Endothelial cell (in vitro differentiated cells): ENCODE measurements at places on chromosomes 5 and 9.

DNA sequence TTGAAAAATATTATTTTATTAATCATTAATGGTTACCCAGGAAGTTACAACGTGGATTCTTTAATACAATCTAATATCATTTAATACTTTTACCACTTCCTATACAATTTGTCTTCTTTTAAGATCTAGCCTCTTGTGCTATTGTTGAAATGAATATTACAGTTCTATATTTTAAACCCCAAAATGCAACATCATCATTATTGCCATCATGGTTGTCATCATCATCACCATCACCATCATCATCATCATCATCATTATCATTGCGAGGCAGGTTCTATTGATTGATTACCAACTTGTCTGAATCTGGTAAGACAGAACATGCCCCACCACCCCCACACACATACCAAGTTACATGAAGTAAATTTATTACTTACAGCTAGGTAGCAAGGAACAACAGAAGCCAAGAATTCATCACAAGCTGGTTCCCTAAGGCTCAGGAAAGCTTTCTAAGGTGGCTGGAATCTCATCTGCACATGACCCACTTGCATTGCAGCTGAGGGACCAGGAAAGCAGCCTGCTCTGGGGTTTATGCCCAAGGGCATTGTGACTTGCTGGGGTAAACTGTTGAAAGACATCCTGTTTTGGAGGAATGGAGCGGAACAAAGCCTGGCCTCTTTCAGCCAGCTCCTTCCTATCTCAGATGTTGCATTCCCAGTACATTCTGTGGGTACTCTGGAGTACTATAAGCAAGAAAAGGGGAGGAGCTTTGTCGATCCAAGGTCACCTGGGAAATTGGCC lies 418.1 kb downstream of the PRR16 start:
- no peak for DNase-seq

DNA sequence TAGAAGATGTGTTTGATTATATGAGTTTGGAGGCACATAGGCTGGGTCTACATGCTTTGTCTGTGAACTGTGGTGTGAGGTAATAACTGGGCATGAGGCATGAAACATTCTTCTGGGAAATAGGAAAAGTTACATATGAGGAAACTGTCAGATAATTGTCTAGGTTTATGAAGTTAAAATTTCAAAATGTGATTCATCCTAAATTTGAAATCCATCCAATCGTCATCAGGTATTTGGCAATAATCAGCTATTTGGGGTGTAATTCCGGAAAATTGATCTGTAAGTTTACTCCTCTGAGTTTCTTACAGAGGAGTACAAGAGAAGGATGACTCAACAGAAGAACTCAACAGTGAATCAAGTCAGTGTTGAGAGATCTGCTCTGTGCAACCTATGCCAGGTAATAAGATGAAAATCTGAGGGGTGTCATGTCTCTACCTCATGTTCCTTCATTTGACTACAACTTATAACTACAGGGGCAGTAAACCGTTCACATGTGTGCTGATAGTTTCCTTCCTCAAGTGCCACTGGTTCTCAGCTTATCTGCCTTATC lies 1171.6 kb upstream of the CDH18 start:
- DNase-seq: no peak

GRCh38 chr5:172973931-172974330 lies 9.6 kb upstream of the ATP6V0E1 start:
- DNase-seq: no peak

GRCh38 chr5:120388016-120388781 lies 75.9 kb upstream of the PRR16 start:
- no peak for DNase-seq

DNA sequence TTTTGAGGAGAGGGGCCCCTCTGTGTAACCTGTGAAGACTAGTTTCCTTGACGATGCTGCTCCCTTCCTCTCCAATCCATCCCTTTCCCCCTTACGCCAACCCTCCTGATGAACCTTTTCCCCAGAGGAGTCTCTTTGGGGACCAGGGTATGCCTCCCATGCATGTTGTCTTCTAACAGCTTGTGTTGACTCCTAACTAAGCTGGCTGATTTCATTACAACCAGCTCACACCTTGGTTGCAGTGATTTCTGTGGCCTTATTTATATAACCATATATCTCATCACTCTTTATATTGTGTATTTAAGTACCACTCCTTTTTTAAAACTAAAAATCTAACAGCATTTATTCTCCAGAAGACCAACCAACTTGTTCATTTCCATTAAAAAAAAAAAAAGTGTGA lies 42.5 kb downstream of the SFXN1 start:
- DNase-seq: no peak
